CD4-positive, alpha-beta T cell treated with Interferon alpha-2 for 1 hour (primary cell): ENCODE measurements at places on chromosomes 16 and 17.
A peak's percentile ranks its signal among the peaks of the same experiment; 100 is the strongest.

- DNase-seq = no peak
These were observed 401.0 kb downstream of the HS3ST3B1 start for GRCh38 chr17:14701886-14702285.

GRCh38 chr17:7133424-7133823, 18.8 kb upstream of the ASGR2 start:
- peak; percentile 56 for DNase-seq

DNA sequence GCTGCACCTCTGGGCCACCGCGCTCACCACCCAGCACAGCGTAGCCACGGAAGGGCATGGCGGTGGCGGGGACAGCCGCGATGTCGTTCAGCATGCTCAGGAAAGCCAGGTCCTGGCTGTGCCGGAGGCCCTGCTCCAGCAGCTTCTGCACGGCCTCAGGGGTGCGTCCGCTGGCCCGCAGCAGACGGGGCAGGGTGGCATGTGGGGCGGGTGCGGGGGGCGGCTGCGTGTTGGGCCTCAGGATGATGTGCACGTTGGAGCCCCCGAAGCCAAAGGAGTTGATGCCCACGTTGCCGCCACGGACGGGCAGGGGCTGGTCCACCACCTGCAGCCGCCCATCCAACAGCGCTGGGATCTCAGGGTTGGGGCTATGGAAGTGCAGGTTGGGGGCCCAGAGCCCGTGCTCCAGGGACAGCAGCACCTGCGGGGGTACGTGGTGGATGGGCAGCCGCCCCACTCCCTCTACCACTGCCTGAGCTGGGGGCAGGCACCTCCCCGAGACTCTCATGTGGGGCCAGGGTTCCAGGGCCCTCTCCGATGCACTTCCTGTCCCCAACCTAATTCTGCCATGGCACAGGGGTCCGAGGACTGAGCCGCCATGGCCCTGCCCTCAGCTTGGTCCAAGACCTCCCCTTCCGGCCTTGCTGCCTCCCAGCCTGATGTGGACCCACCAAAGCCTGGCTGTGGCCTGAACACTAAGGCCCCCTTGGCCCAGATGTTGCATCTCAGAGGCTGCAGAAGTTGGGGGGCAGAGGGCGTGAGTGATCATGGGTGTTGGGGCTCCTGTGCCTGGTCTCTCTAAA, 6.6 kb downstream of the FASN start:
- DNase-seq = no peak

GRCh38 chr16:75578212-75578611, 12.0 kb downstream of the GABARAPL2 start:
- no peak for DNase-seq

DNA sequence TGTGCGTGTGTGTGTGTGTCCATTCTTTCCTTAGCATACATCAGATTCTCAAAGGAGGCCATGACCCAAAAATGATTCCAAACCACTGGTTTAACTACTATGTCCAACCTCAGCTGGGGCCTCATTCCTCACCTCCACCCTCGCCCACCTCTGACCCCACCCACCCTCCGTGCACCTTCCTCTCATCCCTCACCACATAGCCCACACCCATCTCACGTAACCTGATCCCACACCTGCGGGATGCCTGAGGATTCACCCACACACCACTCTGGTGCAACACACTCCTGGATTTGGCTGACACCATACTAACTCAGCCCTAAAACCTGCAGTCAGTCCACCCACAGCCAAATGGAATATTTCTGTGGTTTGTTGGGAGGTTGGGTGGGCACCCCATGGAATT, 3.3 kb upstream of the CSNK2A2 start:
- no peak for DNase-seq

DNA sequence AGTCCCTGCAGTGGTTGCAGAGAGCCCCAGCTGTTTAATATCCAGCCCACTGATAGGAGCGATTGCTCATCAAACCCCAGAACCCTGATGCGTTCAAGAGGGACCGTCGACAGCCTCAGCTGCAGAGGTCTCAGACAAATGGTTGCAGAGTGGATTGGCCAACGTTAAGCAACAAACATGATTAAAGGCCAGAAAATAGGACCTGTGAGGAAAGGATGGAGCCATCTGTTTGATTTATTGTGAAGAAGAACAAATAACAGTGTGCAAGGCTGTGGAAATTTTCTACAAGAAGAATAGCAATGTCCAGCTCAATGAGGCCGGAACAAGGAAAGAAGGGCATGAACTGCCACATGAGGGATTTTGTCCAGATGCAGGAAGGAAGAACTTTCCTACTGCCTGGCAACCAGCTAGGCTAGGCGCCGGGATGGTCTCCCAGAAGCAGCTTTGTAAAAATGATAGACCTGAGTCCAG, 138.4 kb upstream of the DNAH9 start:
- no peak for DNase-seq
